ENCODE measurements at places on chromosomes 3 and 15.

GRCh38 chr15:63332367-63333124, 49.1 kb downstream of the CA12 start:
- DNase-seq: no peak

DNA sequence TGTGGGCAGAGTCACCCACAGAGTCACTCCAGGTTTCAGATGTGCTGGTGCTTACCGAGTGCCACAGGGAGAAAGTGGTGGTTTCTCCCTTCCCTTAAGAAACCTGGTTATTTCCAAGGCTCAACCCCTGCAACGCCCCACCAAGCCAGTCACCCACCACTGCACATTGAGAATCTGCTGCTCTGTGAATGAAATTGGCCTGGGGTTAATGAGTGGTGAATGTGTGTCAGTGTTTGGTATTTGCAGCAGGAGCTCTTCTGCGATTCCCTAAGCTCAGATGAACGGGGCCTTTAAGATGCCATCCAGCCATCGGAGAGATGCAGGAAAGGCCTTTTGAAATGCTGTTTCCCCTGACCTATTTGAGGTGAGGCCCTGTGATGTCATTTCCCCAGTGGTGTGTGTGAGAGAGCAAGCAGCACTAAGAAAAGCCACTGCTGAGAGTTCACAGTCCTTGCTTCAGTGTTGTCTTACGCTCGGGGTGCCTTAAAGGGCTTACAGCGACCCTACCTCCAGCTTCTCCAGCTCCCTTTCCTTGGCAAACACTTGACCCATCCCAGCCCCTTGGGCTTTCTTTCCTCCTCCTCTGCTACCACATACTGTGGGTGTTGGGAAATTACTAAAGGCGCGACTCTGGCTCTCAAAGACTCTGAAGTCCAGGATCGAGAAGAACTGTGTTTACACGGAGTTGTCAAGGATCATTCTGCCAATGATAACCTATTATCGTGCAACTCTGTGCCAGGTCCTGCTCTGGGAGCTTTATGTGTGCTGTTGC, 68.9 kb downstream of the SMAD3 start:
- peak; percentile 77 for DNase-seq

- no peak for DNase-seq
Observed at GRCh38 chr3:160141485-160142185, 83.6 kb upstream of the C3orf80 start.

DNA sequence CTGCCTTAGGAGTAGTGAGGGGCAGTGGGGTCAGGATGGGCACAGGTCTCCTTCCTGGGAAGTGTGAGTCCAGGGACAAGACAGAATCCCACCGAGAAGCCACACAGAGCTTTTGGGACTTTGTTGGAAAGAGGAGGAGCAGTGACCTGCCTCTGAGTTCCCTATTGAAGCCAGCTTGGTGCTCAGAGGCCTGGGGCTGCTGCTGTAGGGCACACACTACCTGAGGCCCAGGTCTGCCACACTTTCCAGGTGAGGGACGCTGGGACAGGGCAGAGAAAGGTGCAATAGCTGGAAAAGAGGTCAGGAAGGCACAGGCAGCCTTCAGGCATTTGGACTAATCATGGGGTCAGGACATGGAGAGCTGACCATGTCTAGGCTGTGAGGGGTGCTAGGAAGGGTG, 67.7 kb downstream of the SCN5A start:
- DNase-seq: no peak
